ENCODE measurements at places on chromosomes 13 and 19.

GRCh38 chr19:43776286-43776685 is 4.5 kb downstream of the KCNN4 start:
- peak; percentile 58 for DNase-seq

GRCh38 chr13:32751340-32751739 is 165.1 kb downstream of the PDS5B start:
- no peak for DNase-seq

DNA sequence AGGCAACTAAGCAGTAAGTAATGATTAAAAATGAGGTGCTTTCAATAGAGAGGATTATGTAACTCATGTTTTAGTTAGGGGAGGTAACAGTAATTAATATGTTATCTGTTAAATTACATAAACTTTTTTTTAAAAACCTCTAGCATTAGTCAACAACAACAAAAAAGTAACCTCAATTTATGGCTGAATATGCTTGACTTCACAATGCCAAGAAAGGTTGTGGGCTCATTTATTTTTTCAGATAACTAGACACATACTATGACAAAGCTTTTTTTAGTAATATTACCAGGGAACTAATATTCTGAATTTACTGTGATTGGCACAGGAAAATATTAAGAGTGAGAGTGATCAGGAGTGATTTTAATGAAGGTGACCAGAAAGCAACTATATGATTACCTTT is 54.9 kb downstream of the KCNRG start:
- DNase-seq, result no peak

- peak; percentile 69 for DNase-seq
These were observed 2.9 kb downstream of the WDR83 start for GRCh38 chr19:12669270-12670158.

DNA sequence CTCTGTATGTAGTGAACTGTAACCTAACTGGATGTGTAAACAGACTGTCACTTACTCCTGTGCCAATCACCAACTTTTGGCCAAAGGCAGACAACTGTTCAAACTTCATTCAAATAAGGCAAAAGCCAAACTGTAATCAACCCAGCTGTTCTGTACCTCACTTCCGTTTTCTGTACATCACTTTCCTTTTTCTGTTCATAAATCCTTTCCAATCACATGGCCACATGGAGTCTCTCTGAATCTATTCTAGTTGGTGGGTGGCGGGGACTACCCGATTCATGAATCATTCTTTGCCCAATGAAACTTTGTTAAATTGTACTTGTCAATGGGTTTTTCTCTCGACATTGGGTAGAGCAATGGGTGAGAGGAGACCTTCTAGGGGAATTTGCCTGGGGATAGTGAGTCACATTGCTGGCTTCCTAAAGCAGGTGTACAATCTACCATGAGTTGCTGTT is 178.3 kb upstream of the RFC3 start:
- DNase-seq, result no peak

DNA sequence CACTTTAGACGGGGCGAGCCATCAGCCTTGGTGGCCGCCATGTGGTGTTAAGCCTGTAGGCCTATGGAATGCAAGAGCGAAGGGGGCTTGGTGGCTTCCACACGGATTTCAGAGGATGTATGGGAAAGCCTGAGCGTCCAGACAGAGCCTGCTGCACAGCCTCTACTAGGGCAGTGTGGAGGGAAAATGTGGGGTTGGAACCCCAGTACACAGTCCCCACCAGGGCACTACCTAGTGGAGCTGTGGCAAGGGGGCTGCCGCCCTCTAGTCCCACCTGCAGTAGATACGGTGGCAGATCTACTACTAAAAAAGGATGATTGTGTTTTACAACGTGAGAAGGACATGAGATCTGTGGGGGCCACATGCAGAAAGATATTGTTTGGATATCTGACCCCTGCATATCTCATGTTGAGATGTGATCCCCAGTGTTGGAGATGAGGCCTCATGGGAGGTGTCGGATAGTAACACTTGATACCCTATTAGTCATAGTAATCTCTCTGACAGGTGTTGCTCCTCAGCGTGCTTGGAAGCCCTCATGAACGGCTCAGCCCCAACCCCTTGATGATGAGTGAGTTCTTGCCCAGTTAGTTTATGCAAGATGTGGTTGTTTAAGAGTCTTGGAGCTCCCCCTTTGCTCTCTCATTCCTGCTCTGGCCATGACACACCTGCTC is 45.6 kb downstream of the LHFPL6 start:
- no peak for DNase-seq

GRCh38 chr13:99662678-99663077 is 161.4 kb downstream of the TM9SF2 start:
- no peak for DNase-seq

DNA sequence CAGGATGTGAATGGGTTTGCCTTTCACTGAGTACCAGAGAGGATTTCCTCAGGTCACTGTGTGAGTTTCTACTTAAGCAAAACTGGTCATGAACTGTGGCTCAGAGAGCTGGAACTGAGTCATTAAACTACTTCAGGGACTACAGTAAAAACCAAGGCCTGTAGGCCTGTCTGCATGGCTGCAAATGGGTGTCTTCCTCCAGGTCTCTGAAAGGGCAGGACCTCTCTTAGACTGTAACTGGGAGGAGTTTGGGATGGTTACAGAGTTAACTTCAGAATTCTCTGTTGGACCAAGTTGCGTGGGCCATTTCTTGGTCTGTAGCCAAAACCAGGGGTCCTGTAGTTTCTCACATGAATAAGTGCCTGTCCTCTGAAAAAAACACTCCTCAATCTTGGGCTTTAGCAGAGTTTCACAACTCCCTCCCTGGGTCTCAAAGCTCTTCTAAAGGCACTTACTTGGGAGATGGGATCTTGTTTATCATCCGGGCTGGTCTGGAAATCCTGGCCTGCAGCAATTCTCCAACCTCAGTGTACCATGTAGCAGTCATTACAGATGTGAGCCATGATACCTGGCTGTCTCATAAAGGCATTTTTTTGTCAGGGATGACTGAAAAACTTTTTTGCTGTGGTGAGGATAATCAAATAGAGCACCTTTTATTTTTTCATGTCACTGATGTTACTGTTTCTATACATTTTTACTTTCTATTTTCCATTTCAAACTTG is 19.7 kb downstream of the ZNF714 start:
- no peak for DNase-seq

- DNase-seq, result no peak
These were observed 101.0 kb downstream of the STARD13 start for GRCh38 chr13:33184530-33184929.

DNA sequence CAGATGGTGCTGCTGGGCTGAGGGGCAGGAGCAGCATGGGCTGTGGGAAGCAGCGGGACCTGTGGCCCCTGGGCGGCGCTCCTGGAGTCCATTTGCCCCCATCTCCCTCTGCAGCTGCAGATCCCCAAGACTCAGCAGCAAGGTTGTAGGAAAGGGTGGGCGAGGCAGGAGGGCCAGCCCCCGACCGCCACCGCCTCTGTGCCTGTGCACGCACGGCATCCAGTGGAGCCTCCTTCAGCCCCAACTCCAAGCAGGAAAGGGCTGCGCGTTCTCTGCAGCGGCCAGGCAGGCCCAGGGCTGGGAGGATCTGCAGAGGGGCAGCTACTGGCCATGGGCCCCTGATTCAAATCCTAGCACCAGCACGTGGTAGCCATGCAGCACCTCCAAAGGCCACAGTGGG is 20.8 kb downstream of the DPF1 start:
- DNase-seq, result no peak

GRCh38 chr13:26548205-26548765 is 9.2 kb upstream of the WASF3 start:
- no peak for DNase-seq

- DNase-seq, result peak; percentile 6
These were observed 500 bp downstream of the SMIM24 start for GRCh38 chr19:3479834-3480215.

DNA sequence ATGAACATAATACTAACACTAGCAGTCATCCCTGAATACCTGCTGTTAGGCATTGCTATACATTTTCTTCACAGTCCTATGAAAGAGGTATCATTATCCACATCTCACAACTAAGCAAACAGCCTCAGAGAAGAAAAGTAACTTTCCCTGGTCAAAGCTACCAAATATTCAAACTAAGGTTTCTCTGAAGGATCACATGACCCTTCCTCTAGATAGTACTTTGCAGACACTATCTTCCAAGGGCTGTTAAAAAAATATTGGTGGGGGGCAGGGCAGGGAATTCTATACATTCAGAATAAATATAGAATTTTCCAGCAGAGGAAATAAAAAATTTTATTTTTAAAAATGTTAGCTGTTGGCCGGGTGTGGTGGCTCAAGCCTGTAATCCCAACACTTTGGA is 3.1 kb downstream of the SLC25A30 start:
- no peak for DNase-seq

- DNase-seq, result no peak
These were observed 12.2 kb upstream of the ZNF304 start for GRCh38 chr19:57338877-57339276.

DNA sequence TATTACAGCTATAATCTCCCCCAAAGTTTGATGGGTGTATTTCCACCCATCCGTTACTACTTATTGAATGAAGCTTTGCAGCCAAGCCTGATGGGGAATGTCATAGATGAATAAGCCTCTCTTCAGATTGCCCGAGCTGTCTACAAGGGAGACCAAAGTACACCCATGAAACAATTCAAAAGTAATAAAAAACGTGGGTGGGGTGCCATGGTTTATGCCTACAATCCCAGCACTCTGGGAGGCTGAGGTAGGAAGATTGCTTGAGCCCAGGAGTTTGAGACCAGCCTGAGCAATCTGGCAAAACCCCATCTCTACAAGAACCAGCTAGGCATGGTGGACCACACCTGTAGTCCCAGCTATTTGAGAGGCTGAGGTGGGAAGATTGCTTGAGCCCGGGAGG is 419.2 kb downstream of the FGF9 start:
- DNase-seq, result no peak

GRCh38 chr19:12996406-12997094 is 1.3 kb downstream of the NFIX start:
- DNase-seq, result no peak

Measured in activated T-cell treated with anti-CD3 and anti-CD28 coated beads for 4 hours (primary cell).